ENCODE measurements at places on chromosomes 6 and 20. TPM values are rescaled to one million over a fixed set of nuclear protein-coding genes. Genes with fewer than 3 reads are reported as not detected.

DNA sequence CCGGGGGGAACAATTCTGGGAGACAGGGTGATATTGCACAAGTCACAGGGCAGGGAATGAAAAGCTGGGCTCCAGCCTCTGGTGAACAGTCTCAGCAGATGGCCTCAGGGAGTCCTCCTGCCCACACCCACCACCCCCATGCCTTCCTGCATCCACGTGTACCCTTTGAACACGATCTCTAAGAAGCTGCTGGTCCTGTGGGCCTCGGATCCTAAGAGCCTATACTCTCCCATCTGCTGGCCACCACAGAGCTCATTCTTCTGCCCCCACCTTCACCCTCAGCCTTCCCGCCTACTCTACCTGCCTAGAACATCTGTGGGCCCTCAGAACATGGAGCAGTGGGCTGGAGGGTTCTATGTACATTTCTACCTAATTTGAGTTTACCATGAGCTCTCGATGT is 60.3 kb downstream of the TRERF1 start:
- no peak for DNase-seq

DNA sequence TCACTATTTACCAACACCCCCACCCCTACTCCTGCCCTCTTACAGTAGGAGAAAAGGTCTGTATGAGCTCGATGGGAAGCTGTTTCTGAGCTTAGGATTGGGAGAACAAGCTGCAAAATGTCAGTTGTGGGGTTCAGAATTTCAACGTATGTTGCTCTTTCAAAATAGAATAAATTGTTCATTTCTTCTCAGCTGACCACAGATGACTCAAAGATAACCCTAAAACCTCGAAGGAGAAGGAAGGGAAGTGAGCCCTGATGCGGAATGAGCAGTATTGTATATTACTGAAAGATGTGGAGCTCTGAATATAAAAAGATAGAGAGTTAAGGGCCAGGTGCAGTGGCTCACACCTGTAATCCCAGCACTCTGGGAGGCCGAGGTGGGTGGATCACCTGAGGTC is 35.9 kb upstream of the MYLIP start:
- DNase-seq: no peak

- no peak for DNase-seq
Measured at GRCh38 chr6:113488812-113489685, 368.1 kb upstream of the MARCKS start.

DNA sequence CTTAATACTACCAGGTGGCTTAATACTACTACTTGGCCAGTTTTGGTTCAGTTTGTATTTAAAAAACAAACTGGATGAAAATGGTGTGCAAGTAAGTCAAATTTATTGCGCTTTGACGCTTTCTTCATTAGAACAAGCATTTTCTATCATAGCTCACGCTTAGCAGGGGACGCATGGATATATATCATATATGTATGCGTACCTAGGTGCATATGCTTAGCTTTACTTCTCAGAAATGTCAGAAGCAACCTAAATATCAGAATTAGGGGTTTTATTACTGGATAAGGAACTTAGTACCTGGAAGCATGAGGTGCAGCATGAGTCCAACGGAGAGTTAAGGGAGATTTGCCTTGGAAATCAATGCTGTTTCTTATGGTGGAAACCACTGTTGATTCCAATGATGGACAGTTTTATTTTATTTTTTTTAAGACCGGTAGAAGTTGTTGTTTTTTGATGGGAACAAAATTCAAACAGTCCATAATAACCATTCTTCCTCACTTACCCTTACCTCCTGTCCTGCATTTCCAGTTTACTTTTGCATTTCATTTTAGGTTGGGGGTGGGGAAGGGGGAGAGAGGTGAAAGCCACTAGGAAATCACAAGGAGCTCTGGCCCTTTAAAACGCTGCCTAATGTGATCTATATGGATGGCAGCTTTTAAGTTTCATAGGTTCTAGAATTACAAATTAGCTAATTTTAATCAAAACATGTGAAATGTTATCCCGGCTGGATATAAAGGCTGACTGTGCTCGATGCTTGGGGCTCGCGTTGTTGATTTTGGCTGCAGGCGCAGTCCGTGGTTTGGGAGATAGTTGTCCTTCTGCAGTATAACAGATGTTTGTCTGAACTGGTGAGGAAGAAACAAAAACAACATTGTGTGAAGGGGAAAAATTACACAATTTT is 2.1 kb downstream of the SOBP start:
- no peak for DNase-seq

DNA sequence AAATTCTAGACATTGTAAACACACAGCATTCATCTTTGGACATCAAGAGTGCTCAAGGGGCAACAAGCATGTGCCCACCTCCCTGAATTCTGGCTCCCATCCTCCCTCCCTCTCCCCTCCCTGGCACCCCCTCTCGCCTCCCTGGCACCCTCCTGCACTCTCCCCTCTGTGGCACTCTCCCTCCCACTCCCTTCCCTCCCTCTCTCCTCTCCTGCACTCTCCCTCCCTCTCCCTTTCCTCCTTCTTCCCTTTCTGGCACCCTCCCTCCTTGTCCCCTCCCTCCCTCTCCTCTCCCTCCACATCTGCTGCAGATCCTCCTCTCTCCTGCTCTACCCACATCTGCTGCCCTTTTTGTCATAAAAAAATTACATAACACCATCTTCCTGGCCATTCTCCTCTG is 113.0 kb upstream of the SLC22A23 start:
- DNase-seq: no peak

GRCh38 chr20:44651684-44652423 is at the start of gene ADA:
ADA (minus strand) TSS chr20:44651699; CDS start chr20:44651607, 92 bp downstream.
- peak; percentile 65 for DNase-seq

DNA sequence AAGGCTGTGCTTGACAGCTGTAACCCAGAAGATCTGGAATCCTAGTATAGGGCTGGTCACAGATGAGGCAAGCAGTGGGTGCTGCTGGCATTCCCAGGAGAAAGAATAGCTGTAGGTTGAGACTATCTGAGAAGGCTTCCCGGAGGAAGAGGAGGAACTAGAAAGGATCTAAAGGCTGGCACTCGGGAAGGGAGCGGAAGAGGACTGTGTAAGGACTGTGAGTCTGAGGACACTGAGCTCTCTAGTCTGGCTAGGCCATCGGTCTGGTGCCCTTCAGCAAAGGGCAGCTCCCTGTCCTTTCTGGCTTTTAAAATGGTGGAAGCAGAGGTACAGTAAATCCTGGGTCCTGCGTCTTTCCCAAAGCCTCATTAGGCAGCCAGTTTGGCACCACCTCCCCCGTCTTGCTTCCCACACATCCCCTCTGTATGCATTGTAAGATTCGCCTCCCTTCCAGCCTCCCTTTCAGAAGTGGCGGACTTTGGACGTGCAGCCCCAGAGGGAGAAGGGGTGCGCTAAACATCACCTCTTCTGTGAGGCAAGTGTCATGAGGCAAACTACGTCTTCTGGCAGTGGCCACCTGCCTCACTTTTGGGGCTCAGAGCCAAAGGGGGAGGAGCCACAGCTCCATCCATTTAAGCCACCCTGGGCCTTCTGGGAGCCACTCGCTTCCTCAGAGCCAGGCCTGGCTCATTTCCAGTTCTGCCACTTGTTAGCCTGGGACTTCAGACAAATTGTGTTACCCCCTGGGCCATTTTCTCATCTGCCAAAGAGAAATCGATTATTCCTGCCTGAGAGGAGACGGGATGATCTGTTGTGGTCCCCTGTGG is 8.6 kb downstream of the SNPH start:
- no peak for DNase-seq

Gene HLA-DPA1
- not detected for total RNA-seq

Gene HRH3
- total RNA-seq: not detected

GRCh38 chr6:4801491-4802110 is 25.4 kb downstream of the CDYL start:
- no peak for DNase-seq

Gene SLC35D3
- total RNA-seq: not detected

Measured in PC-3 (cell line).